ENCODE measurements at places on chromosomes 2 and 18. TPM values are rescaled to one million over a fixed set of nuclear protein-coding genes. Genes with fewer than 3 reads are reported as not detected.

GRCh38 chr18:22988208-22988607 is 55.1 kb downstream of the RBBP8 start:
- no peak for DNase-seq

GRCh38 chr2:155917380-155917779 is 415.1 kb downstream of the NR4A2 start:
- no peak for DNase-seq

DNA sequence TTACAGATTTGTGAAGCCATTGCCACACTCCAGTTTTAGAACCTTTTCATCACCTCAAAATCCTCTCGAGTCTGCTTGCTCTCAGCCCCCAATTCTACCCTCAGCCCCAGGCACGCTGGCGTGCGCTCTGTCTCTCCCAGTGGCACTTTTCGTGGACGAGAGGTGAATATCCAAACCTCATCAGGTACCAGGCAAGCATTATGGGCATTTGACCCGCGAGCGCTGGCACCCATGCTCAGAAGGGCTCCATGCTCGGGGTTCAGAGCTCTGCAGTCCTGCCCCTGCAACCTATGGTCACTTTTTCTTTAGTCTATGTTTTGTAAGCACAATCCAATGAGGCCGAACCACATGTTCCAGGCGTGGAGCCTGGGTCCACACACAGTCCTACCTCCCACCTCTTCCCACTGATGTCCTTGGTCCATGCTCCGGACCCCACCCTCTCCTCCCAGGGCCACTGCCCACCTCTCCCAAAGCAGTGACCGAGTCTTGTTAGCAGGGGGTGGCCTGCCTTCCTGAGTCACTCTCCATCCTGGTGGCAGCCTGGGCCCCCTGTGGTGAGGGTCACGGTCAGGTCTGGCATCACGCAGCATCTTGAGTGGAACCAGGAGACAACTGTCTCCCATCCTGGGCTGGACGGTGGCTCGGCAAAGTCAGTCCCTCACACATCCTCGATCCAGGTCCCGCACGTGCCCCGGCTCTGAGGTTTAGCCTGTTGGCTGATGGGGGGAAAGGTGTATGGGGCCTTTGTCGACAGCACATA is 256.9 kb downstream of the NDUFA10 start:
- no peak for DNase-seq

DNA sequence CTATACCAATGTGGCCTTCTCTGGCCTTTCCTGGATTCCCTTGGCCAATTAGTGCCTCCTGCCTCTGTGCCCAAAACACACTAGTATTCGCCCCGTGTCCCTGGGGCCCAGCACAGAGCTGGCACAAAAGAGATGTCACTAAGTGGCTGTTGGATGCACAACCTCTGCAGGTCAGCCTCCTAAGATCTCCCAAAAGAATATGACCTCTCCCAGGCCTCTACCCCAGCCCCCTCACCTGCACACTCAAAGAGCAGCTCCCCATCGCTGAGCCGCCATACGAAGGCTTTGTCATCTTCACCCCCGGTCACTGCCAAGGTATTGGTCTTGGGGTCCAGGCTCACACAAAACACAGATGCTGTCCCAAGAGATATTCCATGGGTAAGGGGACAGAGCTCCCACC is 2.7 kb downstream of the AAMP start:
- no peak for DNase-seq

DNA sequence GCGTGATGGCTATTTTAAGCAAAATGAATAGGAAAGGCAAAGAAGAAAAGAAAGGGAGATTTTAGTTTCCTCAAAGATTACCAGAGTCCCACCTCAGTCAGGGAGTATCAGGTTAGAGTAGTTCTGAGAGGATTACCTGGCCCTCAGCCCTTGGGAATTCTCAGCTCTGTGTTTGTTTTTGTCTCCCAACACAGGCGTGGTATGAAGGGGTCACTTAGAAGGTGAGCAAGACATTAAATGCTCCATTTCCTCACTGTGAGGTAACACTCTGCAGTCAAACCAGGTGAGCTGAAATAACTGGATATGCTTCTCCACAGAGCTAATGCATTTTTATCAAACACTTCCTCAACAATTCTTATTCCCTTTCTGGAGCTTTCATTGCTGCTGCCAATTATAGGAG is 232.2 kb downstream of the IKZF2 start:
- DNase-seq: no peak

DNA sequence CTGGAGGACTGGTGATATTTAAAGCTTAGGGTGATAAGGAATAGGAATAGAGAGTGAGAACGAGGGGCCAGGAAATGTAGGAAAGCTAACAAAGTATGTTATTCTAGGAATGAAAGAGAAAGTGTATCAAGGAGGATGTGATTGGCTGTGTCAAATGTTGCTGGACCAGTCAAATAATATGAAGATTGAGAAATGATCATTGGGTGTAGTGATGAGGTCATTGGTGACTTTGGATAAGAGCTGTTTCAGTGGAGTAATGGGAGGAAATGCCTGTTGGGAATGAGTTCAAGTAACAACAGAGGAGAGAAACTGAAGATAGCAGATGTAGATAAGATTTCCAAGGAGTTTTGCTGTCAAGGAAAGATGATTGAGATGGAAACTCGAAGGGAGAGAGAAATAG is 74.4 kb downstream of the UBE2E3 start:
- no peak for DNase-seq

AGXT gene
- not detected for polyA plus RNA-seq

GALNT5 gene
- polyA plus RNA-seq: 15.3 TPM

FEV gene
- polyA plus RNA-seq: 1.2 TPM

All from SK-N-SH (cell line).